ENCODE measurements at places on chromosomes 3 and 15. TPM values are rescaled to one million over a fixed set of nuclear protein-coding genes. Genes with fewer than 3 reads are reported as not detected.

DNA sequence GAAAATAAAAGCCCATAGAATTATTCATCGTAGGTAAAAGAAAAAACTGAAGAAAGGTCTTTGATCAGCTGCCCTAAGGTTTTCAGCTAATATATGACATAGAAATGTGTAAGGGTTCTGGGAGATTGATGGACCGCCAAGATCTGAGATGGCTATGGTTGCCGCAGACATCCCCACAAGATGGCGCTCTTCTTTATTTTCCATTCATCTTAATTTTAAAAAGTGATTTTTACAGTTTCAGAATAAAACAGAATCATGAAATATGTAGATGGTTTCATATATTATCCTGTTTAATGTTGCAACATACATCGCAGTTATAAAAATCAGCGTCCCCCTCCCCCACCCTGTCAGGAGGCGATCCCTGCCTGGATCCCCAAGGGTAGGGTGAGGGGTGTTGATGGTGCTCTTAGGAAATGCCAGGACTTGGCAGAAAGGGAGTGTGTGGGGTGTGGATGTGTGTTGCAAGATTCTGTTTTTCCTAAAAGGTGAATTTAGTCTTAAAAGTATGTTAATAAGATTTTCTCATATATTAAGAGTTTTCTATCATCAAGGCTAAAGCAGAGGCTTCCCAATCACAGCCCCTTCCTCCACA lies 68.8 kb downstream of the ANXA2 start:
- DNase-seq = no peak

The NEK10 gene
- polyA plus RNA-seq = not detected

GRCh38 chr3:16066975-16067374 lies 107.5 kb upstream of the GALNT15 start:
- no peak for DNase-seq

- DNase-seq = peak; percentile 60
Observed at GRCh38 chr3:195537995-195538394, 5.1 kb downstream of the PPP1R2 start.

DNA sequence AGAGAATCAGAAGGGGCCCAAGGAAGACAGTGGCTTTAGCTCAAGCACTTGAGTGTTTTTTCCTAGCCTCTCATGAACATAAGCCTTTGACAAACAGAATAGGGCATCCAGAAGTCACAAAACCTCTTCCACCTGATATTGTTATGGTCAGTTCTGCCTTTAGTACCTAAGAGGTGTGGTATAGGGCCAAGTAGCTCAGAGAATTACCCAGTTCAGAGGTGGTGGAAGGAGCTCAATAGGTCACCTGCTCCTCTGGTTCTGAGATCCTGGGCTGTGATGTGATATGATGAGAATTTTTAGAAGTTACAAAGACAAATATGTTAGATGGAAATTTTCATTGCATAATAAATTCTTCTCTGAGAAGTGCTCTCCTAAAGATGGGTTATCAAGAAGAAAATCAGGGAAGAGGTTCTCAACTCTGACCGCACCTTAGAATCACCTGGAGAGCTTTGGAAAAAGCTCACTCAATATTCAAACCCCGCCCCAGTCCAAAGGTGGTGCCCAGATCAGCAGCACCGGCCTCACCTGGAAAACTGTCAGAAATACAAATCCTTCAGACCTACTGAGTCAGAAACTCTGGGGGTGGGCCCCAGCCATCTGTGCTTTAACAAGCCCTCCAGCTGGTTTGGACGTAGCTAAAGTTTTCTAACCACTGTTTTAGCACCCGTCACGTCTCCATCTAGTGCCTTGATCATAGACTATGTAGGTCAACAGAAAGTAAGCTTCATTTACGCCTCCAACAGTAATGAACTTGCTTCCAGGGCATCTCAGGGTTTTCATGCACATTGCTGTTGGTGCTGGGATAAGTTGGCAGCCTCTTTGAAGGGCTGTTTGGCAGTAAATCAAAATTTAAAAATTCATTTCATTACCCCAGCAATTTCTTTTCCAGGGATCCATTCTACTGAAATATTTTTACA lies 101.3 kb downstream of the MYH15 start:
- DNase-seq = no peak

The PLSCR1 gene
- polyA plus RNA-seq = 48.3 TPM

The FMN1 gene
- polyA plus RNA-seq = 0.53 TPM

The OR5H6 gene
- not detected for polyA plus RNA-seq

DNA sequence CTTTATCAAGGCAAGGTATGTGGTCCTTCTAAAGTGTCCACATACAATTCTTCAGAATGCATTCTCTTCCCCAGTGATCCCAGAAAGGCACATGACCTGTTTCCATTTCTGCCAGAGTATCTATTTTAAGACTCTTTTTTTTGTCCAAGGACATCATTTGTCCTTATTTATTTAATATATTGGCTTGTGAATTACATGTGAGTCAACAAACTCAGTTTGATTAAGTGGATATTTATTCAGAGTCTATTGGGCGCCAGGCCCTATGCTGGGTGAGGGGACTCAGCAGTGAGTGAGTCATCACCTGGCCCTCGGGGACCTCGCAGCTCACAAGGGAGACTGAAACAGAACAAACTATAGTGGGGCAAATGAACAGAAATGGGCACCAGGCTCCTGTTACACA lies 136.8 kb downstream of the SNRK start:
- no peak for DNase-seq

DNA sequence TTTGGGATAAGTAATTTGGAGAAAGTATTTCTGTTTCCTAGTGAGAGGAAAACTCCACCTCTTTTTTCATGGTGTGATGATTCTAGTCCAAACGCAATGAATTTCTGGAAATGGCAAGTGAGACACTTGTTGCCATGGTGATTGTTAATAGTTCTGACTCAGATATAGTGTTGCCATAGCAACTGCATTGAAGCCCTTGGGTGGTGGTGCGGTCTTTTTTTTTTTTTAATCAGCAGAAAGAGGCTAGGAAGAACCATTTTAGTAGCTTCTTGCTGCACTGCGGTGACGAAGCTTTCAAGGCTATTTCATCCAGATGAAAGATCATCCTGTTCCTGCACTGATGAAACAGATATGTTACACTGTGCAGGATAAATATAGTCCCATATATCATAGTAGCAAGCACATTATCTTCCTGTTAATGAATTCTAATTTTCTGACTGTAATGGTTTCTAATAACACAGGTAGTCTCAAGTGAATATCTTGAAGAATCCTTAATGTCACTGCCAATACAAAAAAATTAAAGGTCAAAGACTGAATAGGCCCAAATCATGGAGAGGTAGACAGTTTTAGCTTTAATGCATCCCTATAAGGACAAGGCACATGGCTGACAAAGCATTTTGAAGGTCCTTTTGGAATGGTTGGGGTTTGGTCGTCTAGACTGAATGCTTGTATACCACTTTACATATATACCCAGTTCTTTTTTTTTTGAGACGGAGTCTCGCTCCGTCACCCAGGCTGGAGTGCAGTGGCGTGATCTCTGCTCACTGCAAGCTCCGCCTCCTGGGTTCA lies 125.1 kb upstream of the ZBTB20 start:
- DNase-seq = no peak

The GHSR gene
- polyA plus RNA-seq = not detected

The MED12L gene
- polyA plus RNA-seq = not detected

DNA sequence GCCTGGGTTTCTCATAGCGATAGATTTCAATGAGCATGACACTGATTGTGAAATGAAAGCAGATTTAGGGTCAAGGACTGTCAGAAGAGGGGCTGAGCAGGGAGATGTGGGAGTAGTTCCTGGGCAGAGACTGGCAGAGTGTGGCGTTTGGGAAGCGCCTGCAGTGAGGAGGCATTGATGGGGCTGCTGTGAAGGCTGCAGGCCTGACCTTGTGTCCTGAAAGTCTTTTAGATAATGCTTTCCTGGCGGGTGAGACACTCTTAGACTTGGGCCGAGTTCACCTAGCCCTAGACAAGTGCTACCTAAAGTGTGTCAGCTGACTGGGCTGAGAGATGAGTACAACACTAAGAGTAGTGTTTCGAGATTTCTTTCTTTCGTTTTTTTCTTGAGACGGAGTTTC lies 20.7 kb downstream of the USP13 start:
- DNase-seq = no peak

- DNase-seq = no peak
Observed at GRCh38 chr15:66161575-66162118, 91.9 kb downstream of the MEGF11 start.

- no peak for DNase-seq
Observed at GRCh38 chr15:65346856-65347598, 30.8 kb downstream of the IGDCC3 start.

- DNase-seq = no peak
Observed at GRCh38 chr15:45314960-45315359, 62.9 kb downstream of the SLC28A2 start.

DNA sequence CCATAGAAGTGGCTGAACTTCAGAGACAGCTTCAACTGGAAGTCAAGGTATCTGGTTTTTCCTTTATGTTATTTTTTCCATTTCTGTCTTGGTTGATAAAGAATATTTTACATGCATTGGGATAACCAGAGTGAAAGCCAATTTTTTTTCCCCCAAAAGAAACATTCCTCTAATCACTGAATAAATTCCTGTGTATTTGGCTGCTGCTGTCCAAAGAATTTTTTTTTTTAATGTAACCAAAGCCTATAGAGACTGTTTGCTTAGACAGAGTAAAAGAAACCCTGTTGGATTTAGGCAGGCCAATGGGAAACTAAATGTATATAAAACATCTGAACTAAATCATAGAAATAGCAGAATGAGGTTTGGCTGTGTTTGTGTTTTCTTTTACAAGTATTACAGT lies 75.2 kb downstream of the CGNL1 start:
- no peak for DNase-seq

DNA sequence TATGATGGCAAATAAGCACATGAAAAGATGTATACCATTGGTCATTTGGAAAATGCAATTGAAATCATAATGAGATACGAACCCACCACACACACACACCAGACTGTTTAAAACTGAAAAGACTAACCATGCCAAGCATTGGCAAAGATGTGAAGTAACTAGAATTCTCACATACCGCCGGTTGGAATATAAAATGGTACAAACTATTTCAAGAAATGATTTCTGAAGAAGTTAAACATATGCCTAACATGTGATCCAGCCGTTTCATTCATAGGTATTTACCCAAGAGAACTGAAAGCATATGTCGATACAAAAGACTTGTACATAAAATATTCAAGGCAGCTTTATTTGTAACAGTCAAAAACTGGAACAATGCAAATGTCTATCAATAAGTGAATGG lies 28.9 kb downstream of the HES1 start:
- DNase-seq = no peak

The SPSB4 gene
- not detected for polyA plus RNA-seq

GRCh38 chr3:24589931-24590880 lies 95.6 kb upstream of the THRB start:
- no peak for DNase-seq

DNA sequence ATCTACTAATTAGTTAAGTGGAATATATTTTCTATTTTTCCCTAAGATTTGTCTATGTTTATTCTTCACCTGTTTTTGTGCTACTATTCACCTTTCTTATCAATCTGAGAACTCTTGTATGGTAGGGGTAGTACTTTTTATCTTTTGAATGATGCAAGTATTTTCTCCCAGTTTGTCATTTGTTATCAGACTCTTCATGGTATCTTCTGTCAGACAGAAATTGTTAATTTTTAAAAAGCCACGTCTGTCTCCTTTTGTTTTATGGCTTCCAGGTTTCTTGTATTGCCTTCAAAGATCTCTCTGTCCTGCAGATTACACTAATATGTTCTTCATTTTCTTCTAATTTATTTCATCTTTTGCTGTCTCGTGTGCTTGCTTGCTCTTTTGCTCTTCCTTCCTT lies 184.3 kb downstream of the PCCB start:
- no peak for DNase-seq

The ZPLD1 gene
- not detected for polyA plus RNA-seq

The MKRN2OS gene
- polyA plus RNA-seq = not detected

DNA sequence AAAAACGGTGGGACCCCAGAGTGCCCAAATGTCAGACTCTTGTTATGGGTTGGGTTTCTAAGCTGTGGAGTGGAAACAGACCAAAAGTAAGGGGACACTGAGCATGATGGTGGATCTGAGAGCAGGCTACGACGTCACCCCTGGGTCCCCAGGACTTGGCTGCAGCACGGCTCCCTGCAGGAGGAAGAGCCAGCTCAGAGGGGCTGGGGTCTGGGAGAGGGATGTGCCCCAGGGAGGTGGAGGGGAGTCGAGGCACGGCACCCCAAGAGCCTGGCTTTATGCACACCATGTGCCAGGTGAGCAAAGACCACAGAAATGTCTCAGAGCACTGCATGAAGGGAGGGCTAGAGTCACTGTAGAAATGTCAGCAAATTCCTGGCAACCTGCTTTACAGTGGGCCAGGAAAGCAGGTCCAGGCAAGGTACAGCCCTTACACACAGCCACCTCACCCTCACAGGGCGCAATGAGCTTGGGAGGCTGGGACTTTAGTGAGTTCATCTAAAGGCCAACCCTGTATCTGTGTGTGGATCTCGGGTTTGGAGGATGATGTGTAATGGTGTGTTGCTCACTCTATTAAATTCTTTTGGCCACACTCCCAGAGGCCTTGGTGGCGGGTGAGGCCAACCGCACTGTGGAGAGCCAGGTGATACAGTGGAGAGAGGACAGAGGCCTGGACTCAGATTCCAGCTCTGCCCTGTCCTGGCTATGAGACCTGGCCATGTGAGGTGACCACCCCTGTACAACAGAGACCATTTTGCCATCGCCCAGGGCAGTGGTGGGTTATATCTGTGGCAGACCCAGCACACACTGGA lies 14.1 kb downstream of the CTSH start:
- no peak for DNase-seq

Data from naive B cell (primary cell).